ENCODE measurements at places on chromosomes 6 and 20. TPM values are rescaled to one million over a fixed set of nuclear protein-coding genes. Genes with fewer than 3 reads are reported as not detected.
A peak's percentile ranks its signal among the peaks of the same experiment; 100 is the strongest.

DNA sequence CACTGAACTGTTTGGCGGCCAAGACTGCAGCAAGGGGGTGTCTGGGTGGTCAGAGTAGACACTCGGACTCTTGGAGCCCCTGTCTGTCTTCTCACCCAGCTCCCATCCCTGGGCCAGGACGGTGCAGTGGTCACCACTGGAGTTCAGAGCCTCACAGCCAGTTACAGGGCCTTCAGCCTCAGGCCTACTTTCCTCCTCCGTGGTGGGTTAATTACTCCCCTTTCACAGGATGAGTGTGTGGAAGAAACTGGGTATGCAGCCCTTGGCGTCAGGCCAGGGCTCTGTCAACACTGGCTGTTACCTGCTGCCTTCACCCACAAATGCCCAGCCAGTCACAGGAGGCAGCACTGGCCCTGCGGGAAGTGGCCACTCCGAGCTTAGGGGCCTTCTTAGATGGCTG lies 1.8 kb upstream of the YTHDF1 start:
- no peak overlapping the region for H3K27ac ChIP-seq
- peaks cover 20% of the 10 kb centered on the region for H3K4me1 ChIP-seq
- H3K27me3 ChIP-seq, result peaks cover 18% of the 10 kb centered on the region
- peaks cover 20% of the 10 kb centered on the region for H3K36me3 ChIP-seq
- no peak overlapping the region for H3K4me3 ChIP-seq

- no peaks in the 10 kb centered on the region for H3K36me3 ChIP-seq
- peak overlapping the region; percentile 48 for H3K4me3 ChIP-seq
- no peaks in the 10 kb centered on the region for H3K27me3 ChIP-seq
- no peak overlapping the region for H3K27ac ChIP-seq
- no peak for DNase-seq
- H3K4me1 ChIP-seq, result peaks cover 16% of the 10 kb centered on the region
These were observed 66.6 kb upstream of the CCDC167 start for GRCh38 chr6:37566111-37566949.

- H3K36me3 ChIP-seq, result no peaks in the 10 kb centered on the region
- no peak overlapping the region for H3K4me3 ChIP-seq
- no peak for DNase-seq
- no peaks in the 10 kb centered on the region for H3K27me3 ChIP-seq
These were observed 91.1 kb upstream of the HIVEP1 start for GRCh38 chr6:11921017-11921438.

GRCh38 chr6:46035242-46035641 lies 19.6 kb upstream of the CLIC5 start:
- no peaks in the 10 kb centered on the region for H3K36me3 ChIP-seq
- no peak overlapping the region for H3K27ac ChIP-seq
- no peaks in the 10 kb centered on the region for H3K4me1 ChIP-seq
- DNase-seq, result peak; percentile 34
- no peaks in the 10 kb centered on the region for H3K27me3 ChIP-seq

- no peak overlapping the region for H3K4me3 ChIP-seq
- no peak for DNase-seq
- peaks cover 47% of the 10 kb centered on the region for H3K36me3 ChIP-seq
- H3K4me1 ChIP-seq, result peaks cover 60% of the 10 kb centered on the region
- no peak overlapping the region for H3K27ac ChIP-seq
These were observed 8.9 kb downstream of the CD164 start for GRCh38 chr6:109373331-109373730.

Gene R3HDML
- not detected for total RNA-seq

Gene CTAGE9
- not detected for total RNA-seq

Gene MDFI
- total RNA-seq, result 4.0 TPM

Data from esophagus muscularis mucosa (tissue), 4 donors.